ENCODE measurements at places on chromosomes 2 and 18.

DNA sequence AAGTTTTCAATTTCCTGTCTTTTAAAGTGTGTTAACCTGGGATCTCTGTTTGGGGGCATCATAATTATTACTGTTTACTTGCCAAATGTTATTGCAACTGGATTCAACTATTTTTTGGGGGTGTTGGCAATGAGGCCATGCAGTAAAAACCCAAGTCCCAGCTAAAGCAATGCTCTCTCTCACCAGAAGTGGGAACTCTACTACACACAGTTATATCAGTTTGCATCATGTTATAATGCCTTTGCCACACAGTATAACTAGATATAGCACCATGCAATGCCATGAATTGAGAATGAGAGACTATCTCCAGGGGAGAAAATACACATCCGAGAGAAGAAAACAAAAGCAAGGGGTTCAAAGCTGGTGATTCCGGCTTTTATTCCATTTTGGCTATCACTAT, 79.0 kb downstream of the GCA start:
- no peak overlapping the region for H3K4me3 ChIP-seq
- H3K27me3 ChIP-seq, result no peaks in the 10 kb centered on the region
- H3K36me3 ChIP-seq, result no peaks in the 10 kb centered on the region
- no peaks in the 10 kb centered on the region for H3K4me1 ChIP-seq

GRCh38 chr2:165462443-165462842, 7.1 kb upstream of the CSRNP3 start:
- no peak overlapping the region for H3K4me3 ChIP-seq
- no peak for DNase-seq
- H3K36me3 ChIP-seq, result no peaks in the 10 kb centered on the region
- no peaks in the 10 kb centered on the region for H3K4me1 ChIP-seq

DNA sequence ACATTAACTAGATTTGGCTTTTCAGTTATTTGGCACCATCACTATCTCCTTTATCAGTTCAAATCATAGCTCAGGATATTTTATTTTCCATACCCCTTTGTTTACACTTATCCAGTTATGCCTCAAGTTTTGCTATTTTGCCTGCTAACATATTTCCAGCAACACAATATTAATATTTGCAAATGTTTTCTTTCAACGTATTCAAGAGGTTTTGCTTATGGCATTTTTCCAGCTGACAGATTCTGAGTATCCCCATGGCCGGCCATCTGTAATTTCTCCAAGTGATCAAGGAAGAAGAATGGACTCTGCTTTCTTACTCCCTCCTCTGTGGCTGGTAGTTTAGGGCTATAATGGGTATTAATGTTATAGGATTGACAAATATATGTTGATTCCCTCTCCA, 49.4 kb downstream of the RND3 start:
- no peak for DNase-seq
- H3K4me3 ChIP-seq, result no peak overlapping the region
- no peaks in the 10 kb centered on the region for H3K27me3 ChIP-seq
- no peaks in the 10 kb centered on the region for H3K36me3 ChIP-seq
- no peak overlapping the region for H3K27ac ChIP-seq

- H3K36me3 ChIP-seq, result no peaks in the 10 kb centered on the region
- H3K4me1 ChIP-seq, result no peaks in the 10 kb centered on the region
- no peak for DNase-seq
- no peak overlapping the region for H3K4me3 ChIP-seq
Observed at GRCh38 chr2:3075316-3075990, 302.2 kb downstream of the EIPR1 start.

DNA sequence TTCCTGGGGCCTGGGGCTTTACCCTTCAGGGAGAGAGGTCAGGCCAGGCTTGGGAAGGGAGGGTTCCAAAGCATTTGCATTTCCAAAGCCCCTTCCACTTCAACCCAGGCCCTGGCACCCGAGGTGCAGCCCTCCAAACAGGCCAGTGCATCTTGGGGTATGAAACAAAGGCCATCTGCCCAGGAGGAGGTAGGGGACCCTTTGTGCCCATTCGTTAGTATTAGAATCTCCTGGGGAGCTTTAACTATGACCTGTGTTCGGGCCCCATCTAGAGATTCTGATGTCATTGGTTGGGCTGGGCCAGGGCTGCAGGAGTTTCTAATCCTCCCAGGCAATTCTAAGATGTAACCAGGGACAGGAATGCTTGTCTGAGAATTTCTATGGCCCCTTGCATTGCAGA, 73.6 kb downstream of the CIB4 start:
- no peak overlapping the region for H3K4me3 ChIP-seq
- no peak for DNase-seq
- H3K4me1 ChIP-seq, result no peaks in the 10 kb centered on the region
- H3K36me3 ChIP-seq, result no peaks in the 10 kb centered on the region
- no peak overlapping the region for H3K27ac ChIP-seq

DNA sequence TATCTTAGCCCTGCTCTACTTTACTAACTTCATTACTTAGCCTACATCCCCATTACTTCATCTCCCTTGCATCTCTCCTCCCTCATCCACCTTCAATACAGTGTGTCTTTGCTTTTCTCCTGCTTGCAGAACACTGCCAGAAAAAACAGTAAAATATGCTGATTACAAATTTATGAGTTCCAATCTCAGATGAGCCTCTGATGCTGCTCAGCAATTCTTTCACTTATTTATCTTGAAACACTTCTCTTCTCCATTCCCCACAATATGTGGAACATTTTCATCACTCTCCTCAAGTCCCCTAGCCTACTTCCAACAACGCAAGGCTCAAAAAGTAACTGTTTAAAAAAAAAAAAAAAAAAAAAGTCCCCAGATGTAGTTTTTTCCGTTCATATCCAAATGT, 7.1 kb downstream of the VPS54 start:
- peaks cover 14% of the 10 kb centered on the region for H3K4me1 ChIP-seq
- no peak overlapping the region for H3K27ac ChIP-seq
- H3K36me3 ChIP-seq, result peaks cover 32% of the 10 kb centered on the region

- no peak for DNase-seq
- no peak overlapping the region for H3K27ac ChIP-seq
- no peak overlapping the region for H3K4me3 ChIP-seq
- no peaks in the 10 kb centered on the region for H3K4me1 ChIP-seq
- H3K36me3 ChIP-seq, result no peaks in the 10 kb centered on the region
Observed at GRCh38 chr2:191386938-191387536, 141.8 kb downstream of the MYO1B start.

DNA sequence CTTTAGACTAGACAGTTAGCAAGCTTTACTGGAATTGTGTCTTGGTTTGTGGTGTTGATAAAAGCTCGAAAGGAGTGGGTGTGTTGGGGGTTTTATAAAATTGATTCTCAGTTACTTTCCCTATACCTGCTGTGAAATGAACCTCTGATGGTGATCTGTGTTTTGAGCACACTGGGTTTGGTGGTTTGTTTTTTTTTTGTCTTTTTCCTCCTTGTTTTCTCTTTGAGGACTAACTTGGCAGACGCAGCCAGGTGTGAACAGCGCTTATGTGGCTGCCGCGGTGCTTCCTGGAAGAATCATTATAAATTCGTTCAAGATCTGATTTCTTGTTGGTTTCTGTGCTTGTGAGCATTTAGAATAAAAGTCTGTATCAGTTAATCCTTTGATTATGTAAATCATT, 28.5 kb downstream of the GRHL1 start:
- no peak for DNase-seq
- no peak overlapping the region for H3K4me3 ChIP-seq
- peaks cover 37% of the 10 kb centered on the region for H3K4me1 ChIP-seq
- peaks cover 16% of the 10 kb centered on the region for H3K27me3 ChIP-seq
- H3K27ac ChIP-seq, result no peak overlapping the region
- H3K36me3 ChIP-seq, result peaks cover 9% of the 10 kb centered on the region

DNA sequence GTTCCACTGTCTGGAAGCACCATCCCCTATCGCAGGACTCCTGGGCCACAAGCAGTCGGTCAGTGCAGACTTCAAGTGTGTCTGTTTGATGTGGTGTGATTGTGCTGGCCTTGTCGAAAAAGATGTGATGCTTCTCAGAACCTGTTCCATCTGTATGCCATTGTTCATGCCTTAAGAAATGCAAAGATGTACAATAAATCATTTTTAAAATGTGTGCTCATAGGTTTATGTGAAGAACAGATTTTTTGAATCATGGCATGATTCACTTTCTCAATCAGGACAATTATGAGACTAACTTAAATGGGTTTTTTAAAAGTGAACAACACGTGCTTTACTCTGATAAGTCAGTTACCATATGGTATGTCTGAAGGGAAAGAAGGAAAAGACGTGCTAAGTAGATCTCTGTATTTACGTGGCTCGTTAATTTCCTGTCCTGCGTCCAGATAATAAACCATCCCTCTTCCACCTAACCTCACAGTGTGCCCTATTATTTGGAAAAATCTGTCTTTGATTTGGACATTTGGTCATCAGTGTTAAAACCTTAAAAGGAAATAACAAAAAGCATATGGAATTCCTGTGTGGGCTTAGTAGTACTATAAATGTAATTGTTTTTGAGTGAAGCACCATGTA, 54.9 kb downstream of the PRKRA start:
- H3K4me3 ChIP-seq, result no peak overlapping the region
- peaks cover 7% of the 10 kb centered on the region for H3K4me1 ChIP-seq
- no peak overlapping the region for H3K27ac ChIP-seq
- H3K36me3 ChIP-seq, result no peaks in the 10 kb centered on the region

Data from activated CD4-positive, alpha-beta memory T cell treated with anti-CD3 and anti-CD28 coated beads, Interleukin-2, amount 10 ng/mL, durations not matched to agents 7 days and 5 days (primary cell).